IPS DF 19.7 (cell line): ENCODE measurements at places on chromosomes 13 and 19.

DNA sequence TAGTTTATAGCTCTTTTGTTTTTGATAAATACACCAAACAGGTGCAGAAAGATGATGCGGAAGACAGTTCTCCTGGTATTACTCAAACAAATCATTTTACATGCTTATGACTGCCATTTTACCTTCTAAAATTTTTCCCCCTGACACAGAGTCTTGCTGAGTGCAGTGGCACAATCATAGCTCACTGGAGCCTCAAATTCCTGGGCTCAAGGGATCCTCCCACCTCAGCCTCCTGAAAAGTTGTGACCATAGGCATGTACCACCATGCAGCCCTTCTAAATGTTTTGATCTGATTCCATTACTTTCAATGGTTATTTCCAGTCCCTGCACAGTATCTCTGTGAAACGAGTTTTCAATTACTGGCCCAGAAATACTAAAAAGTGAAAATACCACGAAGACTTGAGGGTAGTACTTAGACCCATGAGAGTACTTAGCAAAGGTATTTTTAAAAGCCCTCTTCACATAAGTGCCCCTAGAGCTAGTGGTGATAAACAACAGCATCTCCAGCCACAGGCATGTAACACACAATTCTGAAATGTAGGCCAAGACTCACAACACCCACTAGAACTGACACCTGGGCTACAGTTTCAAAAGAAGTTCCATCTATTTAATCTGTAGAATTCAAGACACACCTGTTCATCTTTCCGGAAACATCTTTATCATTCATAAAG, 11.3 kb downstream of the HSPH1 start:
- DNase-seq: no peak

DNA sequence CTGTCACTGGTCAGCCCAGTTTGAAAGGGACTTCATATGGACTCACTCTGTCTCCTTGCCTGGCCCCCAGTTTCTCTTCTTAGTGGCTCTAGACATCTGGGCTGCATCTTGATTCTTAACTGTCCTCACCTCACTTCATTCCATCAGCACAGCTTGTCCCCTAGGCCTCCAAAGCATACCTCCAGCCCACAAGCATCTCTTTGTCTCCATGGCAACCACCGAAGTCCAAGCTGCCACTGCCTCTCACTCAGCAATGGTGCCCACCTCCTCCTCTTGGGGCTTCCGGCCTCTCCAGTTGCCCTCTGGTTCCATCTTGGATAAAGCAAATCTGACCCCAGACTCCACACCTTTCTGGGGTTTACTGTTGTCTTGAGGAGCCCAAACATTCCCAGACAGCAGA, 9.9 kb upstream of the KLHL26 start:
- no peak for DNase-seq

GRCh38 chr19:35689836-35690235, 14.5 kb upstream of the ZBTB32 start:
- DNase-seq: no peak

- no peak for DNase-seq
Observed at GRCh38 chr13:34611671-34612070, 330.4 kb upstream of the NBEA start.

- DNase-seq: no peak
Observed at GRCh38 chr13:65336087-65336749, 1893.9 kb downstream of the PCDH9 start.
